ENCODE measurements at places on chromosomes 6 and 20. TPM values are rescaled to one million over a fixed set of nuclear protein-coding genes. Genes with fewer than 3 reads are reported as not detected.

MOG gene
- total RNA-seq: not detected

COL9A3 gene
- total RNA-seq: 0.58 TPM

PTCHD4 gene
- not detected for total RNA-seq

HTR1B gene
- not detected for total RNA-seq

RCAN2 gene
- total RNA-seq: not detected

Data from A549 treated with CpdA at 1 μM for 4 hours (cell line).